ENCODE measurements at places on chromosomes 12 and 14.

- DNase-seq: no peak
Observed at GRCh38 chr14:58755031-58755925, 117.5 kb downstream of the DACT1 start.

DNA sequence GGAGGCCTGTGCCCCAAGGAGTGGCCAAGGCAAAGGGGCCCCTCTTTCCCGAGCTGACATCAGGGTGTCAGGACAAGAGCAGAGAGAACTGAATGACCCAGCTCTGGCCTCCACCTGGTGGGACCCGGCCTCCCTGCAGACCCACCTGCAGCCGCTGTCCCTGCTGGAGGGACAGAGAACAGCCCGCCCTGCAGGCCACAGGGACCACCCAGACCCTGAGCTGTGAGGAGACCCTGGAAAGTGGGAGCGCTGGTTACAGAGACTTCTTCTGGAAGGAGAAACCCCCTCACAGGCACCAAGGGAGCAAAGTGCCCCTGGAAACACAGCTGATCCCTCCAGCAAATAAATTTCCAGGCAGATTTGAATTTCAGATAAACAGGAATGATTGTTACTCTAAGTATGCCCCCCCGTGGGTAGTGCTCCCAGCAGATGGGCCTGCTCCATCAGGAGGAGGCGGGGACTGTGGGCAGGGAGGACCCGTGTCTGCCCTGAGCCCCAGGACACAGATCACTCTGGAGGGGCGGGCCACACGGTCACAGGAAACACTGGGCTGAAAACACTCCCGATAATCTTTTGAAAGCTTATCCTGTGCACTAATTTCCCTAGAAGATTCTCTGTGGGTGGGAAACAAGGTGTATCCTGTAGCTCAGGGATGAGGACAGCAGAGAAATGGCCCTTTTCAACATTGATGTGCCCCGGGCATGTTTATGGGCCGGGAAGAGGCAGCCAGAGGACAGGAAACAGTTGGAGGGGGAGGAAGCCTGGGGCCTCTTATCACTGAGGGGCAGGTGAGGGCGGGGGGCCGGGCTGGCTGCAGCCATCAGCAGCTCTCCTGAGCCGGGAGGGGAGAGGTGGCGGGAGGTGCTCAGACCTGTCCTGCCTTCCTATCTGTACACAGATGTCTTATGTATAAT, 276.0 kb downstream of the ADGRD1 start:
- no peak for DNase-seq

DNA sequence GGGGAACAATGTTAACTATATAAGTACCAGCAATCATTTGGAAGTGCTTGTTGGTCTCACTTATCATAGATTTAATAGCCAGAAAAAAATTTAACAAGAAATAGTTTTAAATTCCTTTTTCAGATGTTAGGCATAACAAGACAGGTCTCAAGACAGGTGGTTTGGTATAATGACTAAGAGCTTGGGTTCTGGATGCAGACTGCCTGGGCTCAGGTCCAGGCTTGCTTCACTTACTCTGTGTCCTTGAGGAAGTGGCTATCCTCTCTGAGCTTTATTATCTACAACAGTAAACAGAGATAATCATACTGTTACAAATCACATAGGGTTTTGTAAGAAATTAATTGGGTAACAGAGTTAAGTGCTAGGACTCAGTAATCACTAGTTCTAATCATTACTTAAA, 338.0 kb upstream of the FLRT2 start:
- DNase-seq: no peak

- no peak for DNase-seq
Observed at GRCh38 chr12:111056618-111057521, 136.5 kb upstream of the MYL2 start.

DNA sequence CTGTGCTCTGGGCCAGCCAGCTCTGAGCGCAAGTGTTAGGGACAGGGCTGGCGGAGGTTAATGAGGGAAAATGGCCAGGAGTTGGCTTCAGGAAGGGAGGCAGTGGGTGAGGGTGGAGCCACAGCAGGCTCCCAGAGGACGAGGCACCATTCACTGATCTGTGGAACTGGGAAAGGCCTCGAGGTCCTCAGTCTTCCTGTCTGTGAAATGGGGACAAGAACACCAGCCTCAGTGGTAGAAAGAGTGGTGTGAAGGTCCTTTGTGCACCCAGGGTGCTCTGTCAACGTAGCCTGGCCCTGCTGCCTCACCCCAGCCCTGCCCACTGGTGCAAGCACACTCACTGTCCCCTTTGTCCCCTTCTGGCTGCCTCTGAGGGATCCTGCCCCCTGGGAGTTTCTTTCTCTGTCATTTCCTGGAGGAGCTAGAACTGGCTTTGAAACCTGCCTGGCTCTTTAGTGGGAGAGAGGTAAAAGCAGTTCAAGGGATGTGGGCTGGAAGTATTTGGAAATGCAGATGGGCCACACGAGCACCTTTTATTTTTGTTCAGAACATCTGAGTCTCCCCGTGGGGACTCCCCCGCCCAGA, 25.0 kb downstream of the SYNDIG1L start:
- DNase-seq: no peak

- DNase-seq: peak; percentile 97
Observed at GRCh38 chr14:90331497-90332270, at the start of gene NRDE2. NRDE2 (minus strand) TSS chr14:90331941; CDS start chr14:90331904, 37 bp downstream.

Measured in muscle of back (tissue), 13 donors.